ENCODE measurements at places on chromosomes 1 and 21. TPM values are rescaled to one million over a fixed set of nuclear protein-coding genes. Genes with fewer than 3 reads are reported as not detected.

- DNase-seq: peak; percentile 58
- H3K4me3 ChIP-seq: peak overlapping the region; percentile 78
- peaks cover 19% of the 10 kb centered on the region for H3K27me3 ChIP-seq
- H3K27ac ChIP-seq: peak overlapping the region; percentile 75
Measured at GRCh38 chr1:64505232-64505943, 35.5 kb downstream of the CACHD1 start.

DNA sequence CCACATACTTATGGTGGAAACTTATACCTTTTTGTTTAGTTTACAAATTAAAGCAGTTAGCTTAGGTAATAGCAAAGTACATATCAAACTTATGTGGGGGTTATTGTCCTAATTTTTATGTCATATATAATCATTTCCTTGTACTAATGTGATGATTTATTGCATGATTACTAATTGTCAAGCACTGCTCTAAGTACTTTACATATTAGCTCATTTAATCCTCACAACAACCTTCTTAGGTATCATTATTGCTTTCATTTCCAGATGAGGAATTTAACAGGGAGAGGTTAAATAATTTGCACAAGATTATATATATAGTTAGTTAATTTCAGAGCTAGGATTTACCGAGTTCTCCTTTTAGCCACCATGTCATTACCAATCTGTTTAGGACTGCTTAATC, 11.9 kb upstream of the SSX2IP start:
- peaks cover 8% of the 10 kb centered on the region for H3K4me1 ChIP-seq
- H3K27ac ChIP-seq: no peak overlapping the region
- H3K36me3 ChIP-seq: no peaks in the 10 kb centered on the region
- no peak overlapping the region for H3K4me3 ChIP-seq

- H3K4me1 ChIP-seq: no peaks in the 10 kb centered on the region
- no peak overlapping the region for H3K4me3 ChIP-seq
- no peak for DNase-seq
Measured at GRCh38 chr1:200991097-200991614, 32.4 kb downstream of the KIF21B start.

DNA sequence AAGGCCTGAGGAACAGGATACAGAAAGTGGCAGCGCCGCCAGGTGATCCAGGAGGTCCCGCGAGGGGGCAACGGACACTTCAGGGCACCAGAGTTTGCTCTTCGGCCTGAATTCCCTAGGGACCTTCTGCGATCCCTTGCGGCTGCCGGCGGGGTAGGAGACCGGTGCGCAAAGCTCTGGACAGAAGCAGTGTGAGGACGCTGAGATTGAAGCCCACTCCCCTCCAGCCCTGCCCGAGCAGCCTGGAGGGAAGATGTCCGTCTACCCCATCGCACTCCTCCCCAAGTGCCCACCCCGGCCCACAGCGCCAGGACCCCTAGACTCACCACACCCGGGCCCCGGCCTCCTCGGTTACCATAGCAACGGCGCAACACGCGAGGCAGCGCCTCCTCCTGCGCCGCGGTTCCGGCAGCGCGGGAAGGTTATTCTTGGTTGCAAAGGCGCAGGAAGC, at the start of gene ANKRD45:
Gene ANKRD45, minus strand, starts transcription at position 361 of the 451 bp plus-strand sequence. CDS start 10,433 bp downstream, outside the sequence.
- peaks cover 15% of the 10 kb centered on the region for H3K4me1 ChIP-seq
- peak within 1 kb of the TSS; percentile 51 for H3K4me3 ChIP-seq
- peak; percentile 31 for DNase-seq
- peaks cover 28% of the 10 kb centered on the region for H3K27me3 ChIP-seq

GRCh38 chr21:15289896-15290841, 225.4 kb upstream of the NRIP1 start:
- no peaks in the 10 kb centered on the region for H3K36me3 ChIP-seq
- H3K27ac ChIP-seq: no peak overlapping the region
- peaks cover 4% of the 10 kb centered on the region for H3K27me3 ChIP-seq

CYP4B1 gene
- not detected for total RNA-seq

IER5 gene
- total RNA-seq: 24.9 TPM

DNA sequence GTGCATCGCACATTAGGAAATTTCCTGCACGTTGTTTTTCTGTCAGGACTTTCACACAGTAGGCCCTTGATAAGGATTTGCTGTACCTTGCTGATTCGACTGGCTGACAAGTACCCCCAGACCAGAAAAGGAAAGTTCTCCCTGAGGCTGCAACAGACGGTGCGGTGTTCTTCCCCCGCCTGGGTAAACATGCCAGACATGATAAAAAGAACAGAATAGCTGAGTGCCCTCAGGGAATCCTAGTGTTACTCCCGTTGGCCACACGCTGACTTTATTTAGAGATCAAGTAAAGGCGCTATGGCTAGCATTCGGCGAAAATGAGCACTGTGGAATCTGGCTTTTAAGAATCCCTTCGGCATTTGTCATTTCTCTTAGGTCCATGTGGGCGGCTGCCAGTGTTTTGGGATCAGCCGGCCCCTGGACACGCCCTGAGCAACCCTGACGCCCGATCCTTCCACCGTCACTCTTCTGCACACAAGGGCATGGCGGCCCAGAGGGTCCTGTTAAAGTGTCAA, 607.7 kb downstream of the KIF26B start:
- H3K27ac ChIP-seq: no peak overlapping the region
- peaks cover 2% of the 10 kb centered on the region for H3K36me3 ChIP-seq
- no peaks in the 10 kb centered on the region for H3K4me1 ChIP-seq
- no peaks in the 10 kb centered on the region for H3K27me3 ChIP-seq
- no peak overlapping the region for H3K4me3 ChIP-seq
- DNase-seq: no peak
